Dorsolateral prefrontal cortex (tissue), 122 donors: ENCODE measurements at places on chromosomes 3 and 15. TPM values are rescaled to one million over a fixed set of nuclear protein-coding genes. Genes with fewer than 3 reads are reported as not detected.

GRCh38 chr3:38561746-38562466, 65.8 kb downstream of the EXOG start:
- DNase-seq: no peak

GRCh38 chr3:143416229-143416628, 296.7 kb downstream of the CHST2 start:
- no peak for DNase-seq

GRCh38 chr15:101614761-101615160, 37.4 kb downstream of the TM2D3 start:
- DNase-seq: no peak

DNA sequence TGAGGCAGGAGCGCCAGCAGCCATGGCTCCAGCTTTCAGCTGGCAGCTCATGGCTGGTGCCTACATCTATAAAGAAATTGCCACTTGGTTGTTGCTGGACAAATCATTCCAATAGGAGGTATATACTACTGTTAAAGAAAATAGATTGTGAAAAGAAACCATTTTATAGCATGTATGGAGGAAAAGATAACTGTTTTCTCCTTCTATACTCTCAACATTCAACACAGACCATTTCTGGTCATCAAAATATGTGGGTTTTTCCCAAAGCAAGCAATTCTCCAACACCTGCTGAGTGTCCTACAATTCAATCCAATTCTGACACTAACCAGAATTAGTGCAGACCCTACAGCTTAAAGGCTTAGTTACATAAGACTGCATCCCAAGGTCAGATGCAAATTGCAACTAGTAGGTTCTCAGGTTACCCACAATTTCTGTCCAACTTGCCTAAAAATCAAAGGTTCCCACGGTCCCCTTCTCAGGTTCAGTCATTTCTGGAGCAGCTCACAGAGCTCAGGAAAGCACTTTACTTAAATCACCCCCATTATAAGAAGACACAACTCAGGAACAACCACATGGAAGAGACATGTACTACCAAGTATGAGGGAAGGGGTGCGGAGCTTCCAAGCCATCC, 42.4 kb upstream of the STRIT1 start:
- no peak for DNase-seq

STT3B gene
- total RNA-seq: 48.5 TPM

ZMYND10 gene
- total RNA-seq: 2.7 TPM
